ENCODE measurements at places on chromosomes 7 and 10.

- no peak for ATAC-seq
These were observed 11.7 kb upstream of the CPA4 start for GRCh38 chr7:130281260-130281659.

DNA sequence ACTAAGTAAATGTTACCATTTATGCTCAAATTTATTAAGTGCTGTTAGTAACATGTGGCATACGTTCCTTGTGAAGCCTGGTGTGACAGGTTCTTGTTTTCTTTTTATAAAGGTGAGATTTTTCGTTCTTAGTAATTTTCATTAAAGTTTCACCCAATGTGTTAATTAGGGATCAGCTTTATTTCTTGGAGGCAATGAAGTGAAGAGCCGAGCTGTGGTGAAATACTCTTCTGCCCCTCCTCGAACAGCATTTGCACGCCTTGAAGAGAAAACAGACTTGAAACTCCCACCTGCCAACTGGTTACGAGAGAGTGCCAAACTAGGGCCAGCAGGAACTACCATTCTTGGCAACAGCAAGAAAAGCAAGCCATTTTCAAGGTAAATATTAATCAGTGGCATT is 1.5 kb downstream of the EDRF1 start:
- ATAC-seq: no peak

DNA sequence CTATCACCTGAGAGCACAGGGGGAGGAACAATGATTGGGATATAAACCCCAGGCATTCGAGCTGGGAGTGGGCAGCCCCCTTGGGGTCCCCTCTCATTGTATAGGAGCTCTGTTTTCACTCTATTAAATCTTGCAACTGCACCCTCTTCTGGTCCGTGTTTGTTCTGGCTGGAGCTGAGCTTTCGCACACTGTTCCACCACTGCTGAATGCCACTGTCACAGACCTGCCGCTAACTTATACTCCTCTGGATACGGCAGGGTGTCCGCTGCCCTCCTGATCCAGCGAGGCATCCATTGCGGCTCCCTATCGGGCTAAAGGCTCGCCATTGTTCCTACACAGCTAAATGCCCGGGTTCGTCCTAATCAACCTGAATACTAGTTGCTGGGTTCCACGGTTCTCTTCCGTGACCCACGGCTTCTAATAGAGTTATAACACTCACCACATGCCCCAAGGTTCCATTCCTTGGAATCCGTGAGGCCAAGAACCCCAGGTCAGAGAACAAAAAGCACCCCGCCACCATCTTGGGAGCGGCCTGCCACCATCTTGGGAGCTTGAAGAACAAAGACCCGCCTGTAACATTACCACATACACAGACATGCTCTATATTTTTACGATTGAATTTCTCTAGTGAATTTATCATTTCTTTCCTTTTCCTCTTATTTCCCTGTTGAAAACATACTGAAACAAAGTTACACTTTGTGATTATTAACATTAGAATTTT is 9.0 kb downstream of the ZWINT start:
- ATAC-seq: no peak

- ATAC-seq: no peak
These were observed 126.5 kb upstream of the ZNF438 start for GRCh38 chr10:31158011-31158658.

Measured in activated CD4-positive, CD25-positive, alpha-beta regulatory T cell treated with anti-CD3 and anti-CD28 coated beads, Interleukin-2, amount 50 U/mL, for 24 hours (primary cell).